ENCODE measurements at places on chromosomes 7 and 10.

GRCh38 chr7:34096777-34097176 lies 191.4 kb downstream of the BMPER start:
- DNase-seq = no peak

- peak; percentile 98 for DNase-seq
Observed at GRCh38 chr7:23246555-23246954, at the start of gene GPNMB. Gene GPNMB (plus strand): TSS chr7:23246775. CDS start chr7:23246858, 83 bp downstream.

- no peak for DNase-seq
Observed at GRCh38 chr7:44193011-44193802, 4.0 kb upstream of the GCK start.

DNA sequence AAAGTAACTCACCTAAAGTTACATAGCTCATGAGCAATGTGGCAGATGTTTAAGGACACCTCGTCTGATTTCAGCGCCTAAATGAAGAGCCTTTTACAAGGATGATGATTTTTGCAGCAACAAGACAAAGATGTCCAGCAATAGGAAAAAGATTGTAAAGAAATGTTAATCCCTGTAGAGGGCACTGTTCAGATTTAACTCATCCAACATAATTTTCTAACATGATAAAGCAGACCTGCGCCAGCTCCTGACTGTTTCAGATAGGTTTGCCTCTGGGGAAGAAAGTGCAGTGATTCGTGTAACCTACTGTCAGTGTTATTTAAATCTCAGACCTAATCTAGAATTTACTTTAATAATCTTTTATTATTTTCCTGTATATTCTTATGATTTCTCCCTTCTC lies 595.2 kb downstream of the AUTS2 start:
- peak; percentile 31 for DNase-seq

DNA sequence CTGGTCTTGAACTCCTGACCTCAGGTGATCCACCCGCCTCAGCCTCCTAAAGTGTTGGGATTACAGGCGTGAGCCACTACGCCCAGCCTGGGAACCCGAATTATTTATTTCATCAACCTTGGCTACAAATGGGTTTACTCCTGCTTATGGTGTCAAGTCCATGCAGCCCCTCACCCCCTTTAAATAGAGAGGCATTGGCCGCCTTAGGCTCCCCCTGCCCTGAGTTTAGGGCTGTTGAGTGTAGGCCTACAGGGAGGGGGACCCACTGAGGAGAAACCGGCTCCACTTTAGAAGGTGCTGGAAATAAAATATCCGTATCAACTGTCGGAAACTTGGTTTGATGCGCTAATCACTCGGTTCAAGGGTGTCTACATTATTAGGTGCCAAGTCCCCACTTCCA lies 8.7 kb upstream of the SP8 start:
- DNase-seq = no peak

DNA sequence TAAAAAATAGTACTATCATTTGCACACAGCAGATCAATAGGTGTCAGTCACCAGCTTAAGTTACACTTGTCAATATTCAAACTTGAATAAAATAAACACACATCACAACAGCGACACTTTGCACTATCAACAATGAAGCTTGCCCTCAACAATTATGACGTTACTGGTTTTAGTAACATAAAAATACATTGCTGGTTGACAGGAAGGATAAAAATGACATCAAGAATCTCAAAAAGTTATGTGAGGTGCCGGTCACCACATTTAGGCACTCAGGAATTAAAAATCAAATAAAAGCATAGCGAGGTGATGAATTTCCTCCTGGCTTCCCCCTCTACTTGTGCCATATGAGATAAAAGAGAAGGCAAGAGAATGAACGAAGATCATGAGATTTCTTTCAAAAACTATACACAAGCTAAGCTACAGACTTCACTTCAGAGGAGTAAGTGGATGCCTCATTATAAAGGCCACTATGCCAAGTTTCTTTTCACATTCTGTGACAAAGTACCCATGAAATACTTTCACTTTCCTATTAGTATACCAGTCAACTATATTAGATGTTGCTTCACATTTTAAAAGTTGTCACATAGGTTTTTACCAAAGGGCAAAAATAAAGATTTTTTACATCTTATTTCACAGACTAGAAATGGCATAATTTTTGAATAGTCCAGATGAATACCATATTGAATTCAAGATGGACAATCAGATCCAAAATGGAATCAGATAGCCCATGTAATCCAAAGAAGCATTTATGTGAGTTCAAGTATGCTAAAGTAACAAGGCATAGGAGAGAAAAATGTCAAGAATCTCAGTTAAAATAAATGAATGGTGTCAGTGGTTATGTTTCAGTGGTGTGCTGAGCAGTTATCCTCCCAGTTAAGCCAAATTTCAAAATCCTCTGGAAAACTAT lies 3.6 kb downstream of the CCDC71L start:
- DNase-seq = peak; percentile 61

DNA sequence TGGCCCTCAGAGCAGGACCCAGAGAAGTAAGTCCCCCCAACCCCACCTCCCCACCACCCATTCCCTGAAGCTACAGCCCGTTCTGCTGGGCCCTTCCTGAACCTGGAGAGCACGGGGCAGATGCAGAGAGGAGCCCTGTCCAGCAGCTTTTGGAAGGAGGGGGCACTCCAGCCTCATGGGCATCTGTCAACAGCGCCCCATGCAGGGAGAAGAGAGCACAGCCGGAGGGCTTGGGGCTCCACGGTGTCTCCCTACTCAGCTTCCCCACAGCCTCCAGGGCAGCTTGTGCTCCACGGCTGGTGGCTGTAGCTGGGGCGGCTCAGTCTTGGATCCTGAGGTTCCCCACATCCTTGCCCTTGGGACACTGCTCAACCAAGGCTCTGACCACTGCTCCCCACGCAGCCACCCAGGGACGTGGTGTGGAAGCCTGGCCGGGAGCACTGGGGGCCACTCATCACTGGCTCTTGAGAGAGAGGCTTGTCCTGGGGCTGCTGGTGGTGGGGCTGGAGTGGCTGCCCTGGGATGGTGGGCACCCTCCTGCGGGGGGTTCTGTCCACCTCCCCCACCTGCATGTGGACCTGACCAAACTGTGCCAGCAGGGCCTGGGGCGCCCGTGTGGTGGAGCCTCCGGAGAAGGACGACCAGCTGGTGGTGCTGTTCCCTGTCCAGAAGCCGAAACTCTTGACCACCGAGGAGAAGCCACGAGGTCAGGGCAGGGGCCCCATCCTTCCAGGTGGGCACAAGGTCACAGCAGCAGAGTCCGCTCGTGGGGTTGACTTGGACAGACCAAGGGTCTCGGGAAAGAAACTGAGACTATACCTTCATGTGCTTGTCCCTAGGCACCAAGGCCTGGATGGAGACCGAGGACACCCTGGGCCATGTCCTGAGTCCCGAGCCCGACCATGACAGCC lies 4.5 kb downstream of the PRAP1 start:
- DNase-seq = no peak

- DNase-seq = peak; percentile 65
Observed at GRCh38 chr7:74453322-74454011, at the start of gene GTF2IRD1. Gene GTF2IRD1 (plus strand): TSS chr7:74453906. CDS start chr7:74508081, 54,175 bp downstream.

DNA sequence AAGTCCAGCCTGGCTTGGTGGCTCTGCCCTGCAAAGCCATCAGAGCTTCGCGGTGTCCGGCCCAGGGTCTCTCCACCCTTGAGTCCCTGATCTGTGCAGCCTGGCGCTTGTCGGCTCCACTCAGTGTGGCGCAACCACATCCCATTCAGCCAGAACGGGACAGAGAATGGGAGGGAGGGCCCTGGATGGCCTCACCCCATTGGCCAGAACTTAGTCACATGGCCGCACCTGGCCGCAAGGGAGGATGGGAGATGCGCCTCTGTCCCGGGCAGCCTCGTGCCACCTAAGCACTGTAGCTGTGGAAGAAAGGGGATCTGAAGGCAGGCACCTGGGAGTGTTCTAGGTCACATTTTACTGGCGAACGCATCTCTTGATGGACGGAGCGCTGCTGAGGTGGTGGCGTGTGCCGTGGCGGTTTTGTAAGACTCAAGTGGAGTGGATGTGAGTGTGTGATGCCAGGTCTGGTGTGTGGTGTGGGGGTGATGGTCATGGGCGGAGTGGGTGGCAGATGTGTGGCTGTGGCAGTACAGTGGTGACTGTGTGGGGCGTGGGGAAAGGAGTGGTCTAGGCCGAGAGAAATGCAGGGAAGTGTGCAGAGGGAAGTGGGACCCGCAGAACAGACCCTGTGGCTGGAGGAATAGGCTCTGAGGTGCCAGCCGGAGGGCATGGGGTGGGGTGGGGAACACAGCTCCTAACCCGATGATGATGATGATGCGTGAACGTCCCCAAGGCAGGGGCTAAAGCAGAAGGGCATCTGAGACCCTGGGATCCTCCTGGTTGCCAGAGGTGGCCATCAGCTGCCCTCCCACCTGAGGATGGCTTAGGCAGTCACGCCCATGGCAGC lies 19.0 kb downstream of the CLEC2L start:
- DNase-seq = no peak

DNA sequence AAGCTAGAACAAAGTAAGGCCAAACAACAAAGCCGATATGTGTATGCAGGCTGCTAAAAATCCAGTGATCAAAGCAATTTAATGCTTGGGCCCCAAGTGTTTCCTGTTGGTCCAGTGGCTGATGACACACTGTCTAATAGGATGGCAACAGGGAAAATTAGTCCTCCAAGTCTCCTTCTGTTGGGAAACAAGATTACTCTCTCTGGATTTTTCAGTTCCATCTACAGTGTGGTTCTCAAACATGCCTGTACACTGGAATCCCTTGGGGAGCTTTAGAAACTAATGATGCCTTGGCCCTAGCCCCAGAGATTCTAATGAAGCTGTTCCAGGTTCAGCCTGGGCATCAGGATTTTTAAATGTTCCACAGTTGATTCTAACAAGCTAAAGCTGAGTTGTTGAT lies 198.7 kb downstream of the AHR start:
- DNase-seq = peak; percentile 78

DNA sequence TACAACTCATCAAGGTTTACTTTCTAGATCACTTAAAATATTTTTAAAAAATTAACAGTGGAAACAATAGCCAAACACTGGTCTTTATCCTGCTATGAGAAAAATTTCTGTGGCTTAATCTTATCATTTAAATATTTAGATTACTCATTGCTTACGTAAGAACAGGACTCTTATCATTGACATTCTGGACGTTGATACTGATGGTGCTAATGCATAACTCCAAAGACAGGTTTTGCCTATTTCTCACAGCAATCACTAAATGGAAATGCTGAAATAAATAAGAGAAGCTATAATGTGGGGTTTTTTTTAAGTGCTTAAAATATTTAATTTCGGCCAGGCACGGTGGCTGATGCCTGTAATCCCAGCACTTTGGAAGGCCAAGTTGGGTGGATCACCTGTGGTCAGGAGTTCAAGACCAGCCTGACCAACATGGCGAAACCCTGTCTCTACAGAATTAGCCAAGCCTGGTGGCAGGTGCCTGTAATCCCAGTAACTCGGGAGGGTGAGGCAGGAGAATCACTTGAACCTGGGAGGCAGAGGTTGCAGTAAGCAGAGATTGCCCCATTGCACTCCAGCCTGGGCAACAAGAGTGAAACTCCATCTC lies 195.0 kb downstream of the HGF start:
- no peak for DNase-seq

DNA sequence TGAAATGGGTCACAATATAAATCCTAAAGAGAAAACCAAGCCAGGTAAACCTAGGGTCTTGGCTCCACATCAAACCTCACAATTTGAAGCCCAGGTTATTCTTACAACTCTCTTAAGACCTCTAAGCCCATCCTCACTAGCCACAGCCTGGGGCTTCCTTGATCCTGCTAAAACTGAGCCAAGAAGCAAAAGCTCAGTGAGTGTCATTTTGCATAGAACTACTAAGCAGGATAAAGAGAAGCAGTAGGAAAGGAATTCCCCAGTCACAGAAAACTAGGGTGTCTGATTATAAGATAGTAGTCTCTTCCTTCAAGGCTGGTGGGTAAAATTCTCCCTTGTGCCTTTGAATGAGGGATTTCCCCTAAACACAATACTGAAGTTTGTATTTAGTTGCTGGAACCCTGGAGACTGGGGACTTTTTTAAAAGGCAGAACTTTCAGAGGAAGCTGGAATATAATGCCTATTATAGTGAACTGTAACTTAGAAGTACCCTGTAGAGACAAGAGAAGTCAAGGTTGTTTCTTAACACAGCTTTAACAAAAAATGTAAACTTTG lies 196.6 kb upstream of the KIAA1217 start:
- DNase-seq = no peak

DNA sequence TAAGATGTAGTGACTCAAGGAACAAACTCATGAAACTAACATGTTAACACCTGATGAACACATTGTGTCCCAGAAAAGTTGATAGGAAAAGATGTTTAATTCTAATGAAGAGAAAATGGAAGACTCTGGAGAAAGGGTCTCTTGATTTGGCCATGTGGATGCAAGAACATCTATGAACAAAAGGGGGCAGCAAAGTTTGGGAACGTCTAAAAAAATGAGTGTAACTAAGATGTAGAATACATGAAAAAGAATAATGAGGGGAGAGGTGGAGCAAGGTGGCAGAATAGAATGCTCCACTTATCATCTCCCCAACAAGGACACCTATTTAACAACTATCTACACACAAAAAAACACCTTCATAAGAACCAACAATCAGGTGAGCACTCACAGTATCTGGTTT lies 805.1 kb downstream of the TNS3 start:
- DNase-seq = peak; percentile 32
